Activated T-helper 1 cell treated with Interleukin-2 at 50 U/mL for 16 hours (primary cell): ENCODE measurements at places on chromosomes 13 and 19.

DNA sequence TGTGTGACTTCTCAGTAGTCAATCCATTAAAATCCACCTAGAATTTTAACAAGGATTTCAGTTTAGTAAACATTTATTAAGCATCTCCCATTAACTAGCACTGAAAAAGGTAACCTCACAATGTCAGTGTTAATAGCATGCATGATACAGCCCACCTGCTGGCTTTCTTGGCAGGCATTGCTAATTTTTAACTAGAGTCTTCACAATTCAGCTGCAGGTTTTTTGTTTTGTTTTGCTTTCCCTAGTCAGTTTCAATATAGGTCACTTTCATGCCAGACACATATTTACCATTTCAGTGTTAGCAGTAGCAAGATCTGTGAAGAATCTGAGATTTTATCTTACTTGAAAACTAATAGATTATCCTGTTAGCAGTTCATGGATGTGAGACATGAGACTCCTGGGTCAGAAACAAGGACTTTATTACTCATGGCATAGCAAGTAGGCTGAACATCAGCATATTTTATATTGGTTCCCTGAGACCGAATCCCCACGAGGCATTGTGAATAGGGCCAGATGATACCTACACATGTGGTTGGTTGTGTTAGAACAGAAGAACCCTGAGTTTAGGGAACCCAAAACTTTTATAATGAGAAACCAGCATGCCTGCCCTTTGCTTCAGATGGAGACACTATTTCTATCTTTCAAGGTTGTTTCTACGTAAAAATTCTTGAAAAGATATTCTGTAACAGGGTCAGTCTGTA, 198.0 kb upstream of the HTR2A start:
- no peak for DNase-seq

DNA sequence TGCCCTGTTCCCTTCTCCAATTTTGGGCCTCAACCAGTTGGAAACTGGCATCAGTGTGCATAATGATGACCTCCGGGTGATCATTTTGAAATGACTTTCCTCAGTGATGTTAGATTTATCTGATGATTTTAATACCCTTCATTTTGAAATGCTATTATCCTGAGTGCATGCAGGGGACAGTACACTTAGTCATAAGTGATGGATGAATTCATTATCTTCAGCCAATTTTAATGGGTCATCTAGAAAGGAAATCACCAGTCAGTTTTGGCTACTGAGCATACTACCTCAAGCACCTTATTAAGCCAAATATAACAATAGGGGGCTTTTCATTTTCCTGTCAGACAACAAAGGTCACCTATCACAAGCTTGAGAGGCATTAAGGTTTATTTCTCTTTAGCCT, 118.5 kb upstream of the MIR17HG start:
- no peak for DNase-seq

DNA sequence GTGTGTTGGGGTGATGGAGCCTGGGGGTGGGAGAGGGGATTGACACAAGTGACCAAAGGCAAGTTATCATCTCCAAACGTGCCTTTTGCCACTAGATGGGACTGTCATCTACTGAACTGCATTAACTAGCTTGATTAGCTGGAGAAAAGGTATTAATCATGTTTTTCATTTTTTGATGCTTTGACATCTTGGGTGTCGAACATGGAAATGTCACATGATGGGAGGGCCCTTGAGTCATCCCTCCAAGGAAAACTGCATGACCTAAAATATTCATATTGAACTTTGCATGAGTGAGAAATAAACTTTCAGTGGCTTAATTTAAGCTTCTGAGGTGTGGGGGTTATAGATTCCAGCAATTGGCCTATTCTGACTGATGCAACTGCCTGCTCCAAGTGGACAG, 73.3 kb downstream of the ALOX5AP start:
- DNase-seq: no peak

- no peak for DNase-seq
Measured at GRCh38 chr13:102698649-102698980, 3.8 kb upstream of the METTL21C start.

DNA sequence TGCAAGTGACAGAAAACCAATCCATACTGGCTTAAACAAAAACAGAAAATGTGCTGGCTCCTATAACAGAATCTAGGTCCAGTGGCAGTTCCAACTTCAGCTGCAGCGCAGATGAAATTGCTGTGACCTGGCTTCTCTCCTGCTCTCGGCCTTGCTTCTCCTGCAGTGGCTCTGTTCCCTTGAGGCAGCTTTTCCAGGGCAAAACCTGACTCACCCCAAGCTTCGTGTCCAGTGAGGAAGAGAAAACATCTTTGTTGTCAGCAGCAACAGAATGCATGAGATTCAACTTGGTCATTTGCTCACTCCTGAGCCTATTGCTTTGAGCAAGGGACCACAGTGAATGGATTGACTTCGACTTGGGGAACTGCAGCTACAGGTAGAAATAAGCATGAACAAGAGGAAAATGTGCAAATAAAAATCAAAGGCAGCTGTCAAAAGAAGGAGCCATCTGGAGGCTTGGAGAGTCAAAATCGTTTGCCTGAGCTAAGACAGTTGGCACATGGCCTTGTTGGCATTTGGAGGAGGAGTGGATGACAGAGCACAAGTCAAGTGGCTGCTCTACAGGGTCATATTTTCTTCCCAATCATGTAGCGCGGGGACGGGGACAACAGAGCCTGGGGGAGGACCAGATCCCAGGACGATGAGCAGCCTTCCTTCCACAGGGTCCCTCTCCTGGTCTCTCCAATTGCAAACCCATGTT, 523.4 kb downstream of the FGF9 start:
- no peak for DNase-seq

- no peak for DNase-seq
Measured at GRCh38 chr19:55088021-55088451, 12.4 kb downstream of the EPS8L1 start.

DNA sequence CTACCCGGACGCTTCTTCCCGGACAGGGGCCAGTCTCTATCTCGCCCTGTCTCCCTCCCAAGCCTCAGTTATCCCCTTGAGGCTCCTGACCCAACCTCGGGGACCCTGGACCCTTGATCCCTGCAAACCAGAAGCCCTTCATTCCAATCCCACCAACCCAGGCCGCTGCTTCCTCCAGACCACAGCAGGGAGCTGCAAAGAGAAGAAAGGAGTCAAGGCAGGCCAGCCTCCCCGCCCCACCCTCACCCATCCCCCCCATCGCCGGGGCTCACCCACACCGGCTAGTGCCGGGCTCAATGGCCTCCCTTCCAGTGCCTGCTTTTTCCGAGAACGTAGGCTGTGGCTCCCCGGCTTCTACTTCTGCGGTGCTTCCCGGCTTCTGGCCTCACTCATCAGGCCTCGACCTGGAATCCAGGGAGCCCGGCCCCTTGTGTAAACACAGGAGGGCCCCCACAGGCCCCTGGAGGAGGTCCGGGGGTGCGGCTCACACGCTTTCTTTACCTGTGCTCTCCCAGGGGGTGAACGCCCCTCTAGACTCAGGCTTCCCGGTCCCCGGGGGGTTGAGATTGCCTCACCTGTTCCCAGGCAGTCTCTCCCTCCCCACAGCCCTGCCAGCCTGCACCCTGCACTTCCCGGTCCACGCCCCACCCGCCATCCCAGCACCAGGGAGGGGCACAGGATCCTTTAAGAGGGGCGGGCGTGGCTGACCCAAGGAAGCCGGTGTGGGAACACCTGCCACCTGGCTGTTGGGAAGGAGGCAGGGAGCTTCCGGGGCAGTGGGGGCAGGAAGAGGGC, at the start of gene FAM83E:
TSS of gene FAM83E (minus strand) at position 641 of the 795 bp plus-strand sequence. CDS start 1,704 bp downstream, outside the sequence.
- DNase-seq: no peak

DNA sequence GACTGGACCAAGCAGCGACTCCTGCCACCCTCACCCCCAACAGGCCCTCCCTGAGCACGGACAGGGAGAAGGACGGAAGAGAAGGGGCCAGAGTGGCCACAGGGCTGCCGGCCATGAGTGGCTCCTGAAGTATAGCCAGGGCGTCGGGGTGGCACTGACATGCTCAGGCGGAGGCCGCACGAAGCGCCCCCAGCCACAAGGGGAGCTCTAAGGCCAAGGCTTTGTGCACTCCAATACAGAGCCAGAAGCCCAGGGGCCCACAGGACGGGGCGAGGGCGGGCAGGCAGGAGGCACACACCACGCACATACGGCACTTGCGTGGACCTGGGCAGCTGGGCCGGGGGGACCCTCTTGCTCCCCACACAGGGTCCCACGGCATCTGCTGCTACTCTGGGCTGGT, 52.0 kb downstream of the KLF2 start:
- DNase-seq: no peak

DNA sequence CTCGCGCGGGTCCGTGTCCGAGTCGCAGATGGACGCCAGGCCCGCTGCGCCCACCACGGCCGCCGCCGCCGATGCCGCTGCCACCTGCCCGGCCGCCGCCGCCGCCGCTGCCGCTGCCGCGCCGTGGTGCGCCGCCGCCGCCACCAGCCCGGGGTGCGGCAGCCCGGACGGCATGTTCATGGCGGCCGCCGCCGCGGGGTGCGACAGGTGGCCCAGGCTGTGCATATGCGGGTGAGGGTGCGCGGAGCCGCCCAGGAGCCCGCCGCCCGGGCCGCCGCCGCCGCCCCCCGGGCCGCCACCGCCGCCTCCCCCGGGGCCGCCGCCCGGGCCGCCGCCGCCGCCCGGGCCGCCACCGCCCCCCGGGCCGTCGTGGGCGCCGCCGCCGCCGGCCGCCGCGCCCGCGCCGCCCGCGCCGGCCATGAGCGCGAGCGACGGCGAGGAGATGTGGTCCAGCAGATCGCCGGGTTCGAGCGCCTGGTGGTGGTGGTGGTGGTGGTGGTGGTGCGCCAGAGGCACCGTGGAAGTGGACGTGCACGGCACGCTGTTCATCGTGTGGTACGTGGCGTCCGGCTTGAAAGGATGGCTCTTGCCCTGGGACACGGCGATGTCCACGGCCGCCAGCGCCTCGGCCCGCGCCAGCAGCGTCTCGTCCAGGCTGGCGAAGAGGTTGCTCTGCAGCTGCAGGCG, 1.3 kb downstream of the POU4F1 start:
- DNase-seq: no peak

- DNase-seq: no peak
Measured at GRCh38 chr19:18474366-18474887, 36.5 kb upstream of the ISYNA1 start.

DNA sequence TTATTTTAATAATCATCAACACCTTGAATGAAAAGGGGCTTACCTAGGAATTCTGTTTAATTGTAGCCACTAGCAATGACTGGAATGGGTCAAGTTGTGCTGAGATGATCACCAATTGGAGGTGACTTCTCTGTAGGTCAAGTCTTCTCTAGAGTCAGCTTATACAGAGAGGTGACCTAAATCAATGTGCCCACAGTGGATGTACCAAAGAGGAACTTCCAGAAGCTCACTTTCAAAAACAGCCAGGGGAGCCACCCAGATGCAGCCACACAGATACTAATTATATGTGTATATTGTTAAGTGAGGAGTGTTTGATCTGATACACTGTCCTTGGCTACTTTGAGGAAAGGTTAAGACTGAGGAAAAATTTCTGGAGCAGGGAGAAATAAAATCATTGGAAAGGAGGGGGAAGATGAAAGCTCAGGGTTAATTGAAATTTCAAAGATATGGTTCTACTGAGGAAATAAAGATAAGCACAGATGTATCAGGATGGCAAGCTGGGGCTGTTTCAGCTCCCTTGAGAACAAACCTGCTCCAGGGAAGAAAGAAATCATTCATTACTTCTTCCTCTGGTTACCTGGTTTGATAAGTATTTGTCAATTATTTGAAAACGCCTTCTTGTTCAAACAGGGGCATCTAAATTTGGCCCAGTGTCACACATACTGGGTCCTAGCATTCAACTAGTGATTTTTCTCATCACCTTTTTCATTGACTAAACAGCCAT, 5.1 kb downstream of the GPR183 start:
- DNase-seq: no peak

DNA sequence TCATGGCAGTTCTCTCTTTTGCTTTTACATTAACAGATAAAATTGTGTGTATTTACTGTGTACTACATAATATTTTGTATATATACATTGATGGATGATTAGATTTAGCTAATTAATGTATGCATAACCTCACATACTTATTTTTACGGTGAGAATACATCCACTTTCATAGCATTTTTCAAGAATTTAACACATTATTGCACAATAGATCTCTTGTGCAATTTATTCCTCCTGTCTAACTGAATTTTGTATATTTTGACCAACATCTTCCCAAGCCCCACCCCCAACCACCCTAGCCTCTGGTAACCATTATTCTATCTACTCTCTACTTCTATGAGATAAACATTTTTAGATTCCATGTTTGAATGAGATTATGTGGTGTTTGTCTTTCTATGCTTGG, 194.7 kb downstream of the RBM26 start:
- no peak for DNase-seq

- no peak for DNase-seq
Measured at GRCh38 chr13:21701460-21701859, 30.6 kb downstream of the FGF9 start.

DNA sequence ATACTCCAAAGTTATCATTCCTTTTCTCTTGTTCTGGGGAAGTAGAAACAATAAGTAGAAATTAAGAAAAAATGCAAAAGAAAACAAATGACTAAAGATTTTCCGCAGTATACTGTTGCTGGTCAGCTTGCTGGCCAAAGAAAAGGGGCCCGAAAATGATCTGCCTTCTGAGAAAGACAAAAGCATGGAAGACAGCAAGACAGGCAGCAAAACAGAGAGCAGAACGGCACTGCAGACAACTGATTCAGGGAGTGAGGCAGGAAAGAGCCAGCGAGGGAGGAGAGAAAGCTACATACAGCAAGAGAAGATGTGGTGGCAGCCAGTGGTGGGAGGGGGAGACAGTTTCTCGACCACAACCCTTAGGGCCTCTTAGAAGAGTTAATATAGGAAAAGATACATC, 5.3 kb upstream of the DOCK9 start:
- DNase-seq: no peak

DNA sequence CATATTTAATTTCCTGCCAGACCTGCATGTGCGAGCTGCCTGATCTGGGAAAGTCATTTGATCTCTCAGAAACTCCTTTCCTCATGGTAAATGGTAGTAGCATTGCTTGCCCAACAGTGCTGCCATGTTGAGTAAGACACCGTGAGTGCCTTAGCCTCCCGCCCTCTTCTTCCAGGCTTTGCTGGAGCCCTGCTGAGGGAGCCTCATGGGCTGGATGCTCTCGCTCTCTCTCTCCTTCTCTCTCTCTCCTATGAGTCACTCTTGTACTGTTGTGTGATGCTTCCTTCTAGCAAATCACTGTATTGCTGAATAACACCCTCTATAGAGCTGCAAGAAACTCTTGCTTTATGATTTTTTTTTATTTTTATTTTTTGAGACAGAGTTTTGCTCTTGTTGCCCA, 365.5 kb downstream of the UQCRFS1 start:
- DNase-seq: no peak

GRCh38 chr13:110275931-110276552, 30.9 kb downstream of the COL4A1 start:
- no peak for DNase-seq

DNA sequence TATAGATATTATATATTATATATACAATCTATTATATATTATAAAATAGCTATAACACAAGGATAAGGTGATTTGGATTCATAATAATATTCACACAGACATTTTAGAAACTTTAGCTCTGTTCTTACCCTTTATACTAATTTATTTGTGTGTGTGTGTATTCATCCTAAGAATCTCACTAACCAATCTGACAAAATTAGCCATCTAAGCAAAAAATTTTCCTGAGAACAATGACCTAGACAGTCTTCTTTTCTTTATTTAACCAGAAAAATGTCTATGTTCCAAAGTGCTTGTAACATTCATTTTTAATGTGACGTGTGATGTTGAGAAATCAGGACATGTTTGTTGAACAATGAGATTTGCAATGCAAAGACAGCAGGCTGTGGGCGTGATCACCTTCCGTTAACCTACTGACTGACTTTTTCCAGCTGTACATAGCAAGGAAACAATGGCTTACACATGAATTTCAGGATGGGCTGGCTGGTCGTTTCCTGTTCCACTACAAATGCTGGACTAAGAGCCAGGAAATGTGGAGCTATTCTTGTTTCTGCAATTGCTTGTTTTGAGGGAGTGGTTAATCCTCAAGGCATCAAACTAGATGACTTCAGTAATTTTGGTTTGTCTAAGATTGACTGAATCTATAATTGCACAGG, 634.6 kb upstream of the ARGLU1 start:
- no peak for DNase-seq
